ENCODE measurements at places on chromosomes 7 and 10.
A peak's percentile ranks its signal among the peaks of the same experiment; 100 is the strongest.

GRCh38 chr10:7161484-7162250 is 249.2 kb downstream of the SFMBT2 start:
- no peak for DNase-seq

DNA sequence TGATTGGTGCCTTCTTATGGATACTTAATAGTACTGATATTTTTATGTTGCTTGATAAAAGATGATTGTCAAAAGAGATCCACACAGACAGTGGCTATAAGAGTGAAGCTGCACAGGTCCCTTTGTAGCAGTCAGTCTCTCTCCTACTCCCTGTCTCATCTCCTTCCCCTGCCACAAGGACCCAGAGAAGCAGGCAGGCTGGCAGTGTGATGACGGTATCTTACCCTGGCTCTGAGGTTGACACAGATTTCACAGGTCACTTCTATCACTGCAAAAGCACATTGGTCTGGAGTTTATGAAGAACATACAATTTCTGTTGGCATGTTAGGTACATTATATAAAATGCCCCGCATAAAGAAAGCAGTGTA is 64.4 kb upstream of the AHR start:
- no peak for DNase-seq

DNA sequence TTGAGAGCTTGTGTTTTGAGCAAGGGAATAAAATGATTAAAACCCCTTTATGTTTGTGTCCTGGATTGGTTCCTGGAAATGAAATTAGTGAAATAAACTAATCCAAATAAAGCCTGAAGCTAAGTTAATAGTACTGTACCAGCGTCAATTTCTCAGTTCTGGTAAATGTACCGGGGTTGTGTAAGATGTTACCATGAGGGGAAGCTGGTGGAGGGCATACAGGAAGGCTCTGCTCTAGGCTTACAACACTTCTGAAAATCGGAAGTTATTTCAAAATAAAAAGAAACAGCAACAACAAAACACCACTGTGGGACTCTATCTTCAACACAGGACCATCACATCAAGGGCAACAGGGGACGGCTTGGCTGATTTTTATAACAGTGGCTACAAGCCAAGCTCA is 257.0 kb downstream of the CREB5 start:
- DNase-seq: no peak

DNA sequence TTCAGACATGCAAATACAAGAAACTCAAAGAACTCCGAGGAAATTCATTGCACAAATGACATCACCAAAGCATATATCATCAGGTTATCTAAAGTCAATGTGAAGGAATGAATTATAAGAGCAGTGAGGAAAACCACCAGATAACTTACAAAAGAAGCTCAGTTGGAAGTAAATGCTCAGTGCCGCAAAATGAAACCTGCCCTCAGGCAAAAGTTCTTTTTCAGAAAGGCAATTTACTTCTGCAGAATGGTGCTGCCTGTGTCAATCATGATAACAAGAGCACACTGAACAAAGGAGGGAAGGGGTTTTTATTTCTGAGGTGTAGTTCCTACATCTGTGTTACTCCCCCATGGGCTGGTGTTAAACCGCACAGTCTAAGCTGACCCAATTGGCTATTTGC is 550.6 kb upstream of the SEMA3D start:
- DNase-seq: no peak

GRCh38 chr7:87152897-87153641 is 816 bp downstream of the DMTF1 start:
- DNase-seq: no peak

DNA sequence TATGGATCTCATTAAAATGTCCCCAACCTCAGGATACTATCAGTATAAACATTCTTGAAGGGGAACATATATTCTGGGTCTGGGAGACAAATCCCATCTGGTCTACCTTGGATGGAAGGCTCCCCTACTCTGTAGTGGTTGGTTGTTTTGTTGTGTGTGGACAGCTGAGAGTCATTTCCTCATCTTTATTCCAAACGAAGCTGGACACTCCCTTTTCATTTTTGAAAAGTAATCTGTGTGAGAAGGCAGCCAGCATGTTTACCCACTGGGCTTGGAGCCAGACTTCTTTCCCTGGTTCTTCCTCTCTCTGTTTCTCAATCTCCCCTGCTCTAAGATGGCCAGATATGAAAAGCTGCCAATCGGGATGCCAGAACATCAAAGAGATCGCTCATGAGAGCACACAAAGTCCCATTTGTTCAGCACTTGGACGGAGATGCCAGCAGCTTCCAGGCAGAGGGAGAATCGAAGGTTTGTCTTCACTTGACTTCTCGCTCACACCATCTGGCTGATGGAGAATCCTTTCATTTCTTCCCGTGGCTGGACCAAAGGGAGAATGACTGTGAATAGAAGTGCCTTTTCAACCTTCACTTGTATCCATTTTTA is 108.1 kb upstream of the AGR3 start:
- no peak for DNase-seq

GRCh38 chr10:63628526-63629362 is 107.5 kb downstream of the REEP3 start:
- DNase-seq: peak; percentile 69

DNA sequence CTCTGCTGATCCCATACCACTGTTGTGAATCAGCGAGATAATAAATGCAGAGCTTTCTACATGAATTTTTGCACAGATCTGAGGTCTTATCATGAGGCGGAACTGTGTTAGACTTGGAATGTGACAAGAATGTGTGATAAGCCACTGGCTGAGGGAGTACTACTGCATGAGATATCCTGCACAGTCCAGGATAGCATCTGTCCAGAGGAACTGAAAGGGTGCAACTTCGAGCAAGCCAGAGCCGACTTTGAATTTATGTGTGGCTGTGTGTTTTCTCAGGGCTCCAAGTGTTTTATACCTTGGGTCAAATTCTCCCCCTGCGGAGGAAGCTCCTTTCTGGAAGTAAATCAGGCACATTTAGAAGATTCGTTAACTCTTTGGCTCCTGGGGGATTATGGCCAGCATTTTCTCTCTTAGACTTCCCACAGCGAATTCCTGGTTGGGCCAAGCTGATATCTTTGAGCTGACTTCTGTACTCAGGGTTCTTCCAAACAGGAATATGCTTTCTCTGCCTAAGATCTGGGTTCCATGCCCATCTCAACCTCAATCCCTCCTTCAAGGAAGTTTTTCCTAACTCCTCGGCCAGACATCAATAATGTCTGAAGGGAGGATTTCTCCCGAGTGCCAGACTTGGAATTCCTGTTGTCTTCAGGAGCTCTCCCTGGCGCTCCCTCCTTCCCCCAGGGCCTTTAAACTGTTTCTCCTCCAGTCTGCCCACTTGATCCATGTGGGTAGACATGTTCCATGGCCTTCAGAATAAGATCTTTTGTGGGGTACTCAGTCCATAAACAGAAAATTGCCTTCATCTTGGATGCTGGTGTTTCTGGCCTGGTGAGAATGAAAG is 2.5 kb upstream of the MEST start:
- DNase-seq: no peak

GRCh38 chr10:78763651-78764395 is 304.9 kb upstream of the ZMIZ1 start:
- DNase-seq: peak; percentile 22

DNA sequence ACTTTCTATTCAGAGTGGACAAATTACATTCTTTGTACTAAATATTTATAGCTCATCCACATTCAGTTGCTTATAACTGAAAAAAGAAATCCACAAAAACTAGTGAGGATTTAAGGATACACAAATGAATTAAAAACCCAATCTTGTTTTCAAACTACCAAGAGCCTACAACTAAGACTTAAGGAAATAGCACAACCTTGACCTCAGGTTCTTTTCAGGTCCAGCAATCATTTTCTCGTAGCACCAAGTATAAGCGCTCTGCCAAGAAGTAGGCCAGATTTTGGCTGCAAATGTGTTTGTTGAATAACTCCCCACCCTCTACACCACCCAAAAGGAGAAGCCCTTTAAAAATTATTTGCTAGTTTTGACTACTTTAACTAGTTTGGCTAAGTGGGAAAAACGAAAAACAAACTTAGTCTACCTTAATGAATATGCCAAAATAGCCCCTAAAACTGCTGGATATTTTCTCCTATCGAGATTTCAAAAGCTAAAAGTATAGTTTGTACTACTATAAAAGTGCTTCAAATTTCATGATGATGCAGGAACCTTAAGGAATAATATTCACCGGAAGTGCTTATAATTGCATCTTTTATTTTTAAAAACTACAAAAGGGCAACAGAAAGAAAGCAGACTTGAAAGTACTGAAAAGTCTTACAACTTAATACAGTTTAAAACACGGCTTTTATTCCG is 2.7 kb upstream of the KMT2E start:
- DNase-seq: no peak

GRCh38 chr7:16739863-16740622 is 13.5 kb upstream of the TSPAN13 start:
- DNase-seq: no peak

GRCh38 chr10:35216303-35216905 is 89.8 kb downstream of the CREM start:
- no peak for DNase-seq

DNA sequence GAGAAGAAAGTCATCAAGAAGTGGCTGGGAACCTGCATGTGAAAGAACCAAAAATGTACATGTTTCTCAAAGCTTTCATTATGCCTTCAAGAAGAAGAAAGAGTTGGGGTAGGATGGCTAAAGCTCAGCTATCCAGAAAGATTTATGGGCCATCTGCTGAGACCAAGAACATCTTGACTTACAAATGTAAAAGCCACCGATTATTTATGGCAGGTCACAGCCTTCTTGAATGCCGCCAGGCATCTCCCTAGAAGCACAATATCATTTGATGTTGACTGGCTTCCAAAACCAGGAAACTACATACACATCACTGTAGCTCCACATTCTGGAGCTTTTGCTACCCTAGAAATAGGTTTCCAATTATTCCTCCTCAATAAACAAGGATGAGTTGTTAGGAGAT is 254.2 kb upstream of the AOAH start:
- DNase-seq: no peak

GRCh38 chr7:96794063-96794462 is 84.4 kb upstream of the SEM1 start:
- DNase-seq: no peak

DNA sequence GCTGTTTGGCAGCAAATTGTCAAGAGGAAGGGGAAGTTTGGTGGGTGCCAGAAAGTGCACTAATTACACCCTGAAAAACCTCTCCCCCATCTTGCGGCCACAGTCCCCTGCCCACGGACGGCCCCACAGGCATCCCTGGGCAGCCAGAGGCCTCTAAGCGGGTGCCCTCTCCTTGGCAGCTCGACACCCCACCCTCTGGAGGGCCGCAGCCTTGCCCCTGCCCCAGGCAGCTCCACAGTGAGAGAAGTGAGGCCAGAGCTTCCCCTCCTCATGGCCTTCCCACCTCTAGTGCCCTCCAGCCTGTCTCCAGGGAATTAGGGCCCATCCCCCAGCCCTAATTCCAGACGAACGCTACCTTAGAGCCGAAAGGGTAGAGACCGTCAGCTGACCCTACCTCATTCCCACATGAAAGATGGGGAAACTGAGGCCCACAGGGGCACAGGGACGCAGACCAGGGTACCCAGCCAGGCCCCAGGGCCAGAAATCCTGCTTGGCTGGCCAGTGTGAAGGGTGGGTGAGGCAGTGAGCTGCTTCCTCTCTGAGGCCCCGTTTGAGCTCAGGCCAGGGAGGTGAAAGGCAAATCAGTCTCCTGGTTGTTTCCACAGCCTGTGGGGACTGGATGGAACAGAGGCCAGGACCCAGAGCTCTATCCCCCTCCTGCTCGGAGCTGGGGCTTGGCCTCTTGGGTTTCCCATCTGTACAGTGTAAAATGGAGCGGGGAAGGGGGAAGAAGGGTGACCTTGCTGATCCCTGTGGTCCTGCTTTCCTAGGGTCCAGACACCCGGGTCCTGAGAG is 10.0 kb downstream of the ZCCHC24 start:
- DNase-seq: no peak

DNA sequence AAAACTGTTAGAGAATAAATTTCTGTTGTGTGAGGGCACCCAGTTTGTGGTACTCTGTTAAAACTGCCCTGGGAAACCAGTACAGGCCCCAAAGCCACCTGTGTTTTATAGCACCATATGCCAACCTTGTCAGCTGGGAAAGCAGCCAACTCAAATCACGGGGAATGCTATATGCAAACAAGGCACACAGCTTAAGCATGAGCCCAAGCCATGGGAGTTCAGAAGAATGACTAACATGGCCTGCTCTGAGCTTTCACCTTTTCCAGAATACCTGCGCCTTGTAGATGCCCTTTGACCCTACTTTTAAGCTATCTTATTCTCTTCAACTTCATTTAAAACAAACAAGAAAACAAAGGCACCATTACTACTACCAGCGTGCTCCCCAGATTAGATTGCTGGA is 5.5 kb upstream of the SLC25A13 start:
- no peak for DNase-seq

- DNase-seq: no peak
These were observed 245.2 kb downstream of the TNS3 start for GRCh38 chr7:47336472-47337425.

GRCh38 chr10:118729200-118729599 is 25.6 kb downstream of the CACUL1 start:
- no peak for DNase-seq

GRCh38 chr7:158828133-158829020 is 932 bp downstream of the ESYT2 start:
- DNase-seq: peak; percentile 56

- no peak for DNase-seq
These were observed 40.2 kb upstream of the ATP6V0A4 start for GRCh38 chr7:138838166-138838565.

DNA sequence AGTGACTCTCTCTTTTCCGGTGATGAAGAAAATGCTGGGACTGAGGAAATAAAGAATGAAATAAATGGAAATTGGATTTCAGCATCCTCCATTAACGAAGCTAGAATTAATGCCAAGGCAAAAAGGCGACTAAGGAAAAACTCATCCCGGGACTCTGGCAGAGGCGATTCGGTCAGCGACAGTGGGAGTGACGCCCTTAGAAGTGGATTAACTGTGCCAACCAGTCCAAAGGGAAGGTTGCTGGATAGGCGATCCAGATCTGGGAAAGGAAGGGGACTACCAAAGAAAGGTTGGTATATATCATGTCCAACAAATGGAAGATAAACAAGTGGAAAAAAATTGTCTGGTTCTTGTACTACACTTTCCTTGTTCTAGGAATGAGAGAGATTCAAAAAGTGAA is 9.5 kb downstream of the PDCD4 start:
- no peak for DNase-seq

DNA sequence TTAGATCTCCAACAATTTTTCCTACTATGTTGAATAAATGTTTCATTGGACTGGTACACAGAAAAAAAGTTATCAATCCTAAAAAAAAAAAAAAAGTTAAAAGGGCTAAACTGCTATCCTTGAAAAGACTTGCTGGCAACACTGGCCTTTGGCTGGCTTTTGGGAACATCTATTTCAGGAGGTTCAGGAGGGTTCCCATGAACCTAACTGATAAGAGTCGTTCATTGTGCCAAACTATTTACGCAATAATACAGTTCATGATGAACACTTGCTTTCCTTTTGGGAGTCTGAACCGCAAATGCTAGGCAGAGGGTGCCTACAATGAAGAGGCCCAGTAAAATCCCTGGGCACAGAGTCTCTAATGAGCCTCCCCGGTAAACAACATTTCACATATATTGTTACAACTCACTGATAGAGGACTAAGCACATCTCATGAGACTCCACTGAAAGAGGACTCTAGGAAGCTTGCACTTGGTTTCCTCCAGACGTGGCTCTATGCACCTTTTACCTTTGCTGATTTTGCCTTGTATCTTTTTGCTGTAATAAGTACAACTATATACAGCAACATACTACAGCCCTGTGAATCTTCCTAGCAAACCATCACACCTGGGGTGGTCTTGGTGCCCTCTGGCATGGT is 45.0 kb downstream of the ZFAND4 start:
- no peak for DNase-seq
